ENCODE measurements at places on chromosomes 1 and 21.

DNA sequence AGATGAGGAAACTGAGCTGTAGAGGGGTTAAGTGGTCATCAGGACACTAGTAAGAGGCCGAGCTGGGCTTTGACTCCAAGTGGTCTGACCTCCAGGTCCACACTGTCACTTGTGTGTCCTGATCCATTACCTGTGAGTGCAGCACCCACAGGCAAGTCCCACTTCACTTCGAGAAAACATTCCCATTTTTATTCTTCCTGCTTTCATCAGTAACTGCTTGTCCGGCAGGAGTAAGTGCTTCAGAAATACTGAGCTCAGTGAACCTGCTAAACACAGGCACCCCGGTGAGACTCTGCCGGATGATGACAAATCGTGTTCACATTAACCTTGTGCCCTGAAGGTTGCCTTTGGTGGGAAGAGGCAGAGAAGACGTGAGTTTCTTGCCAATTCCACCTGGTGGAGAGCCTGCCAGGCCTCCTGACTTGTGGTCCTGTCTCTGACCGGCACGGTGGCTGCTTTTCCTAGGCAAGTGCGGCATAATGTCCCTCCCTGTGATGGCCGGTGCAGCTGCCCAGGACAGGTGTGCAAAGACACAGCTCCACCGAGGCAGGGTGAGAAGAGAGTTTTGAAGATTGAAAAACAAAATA, 29.4 kb downstream of the ZBTB18 start:
- no peak for DNase-seq

- DNase-seq, result no peak
These were observed 81.1 kb downstream of the TNFSF18 start for GRCh38 chr1:172969611-172970010.

DNA sequence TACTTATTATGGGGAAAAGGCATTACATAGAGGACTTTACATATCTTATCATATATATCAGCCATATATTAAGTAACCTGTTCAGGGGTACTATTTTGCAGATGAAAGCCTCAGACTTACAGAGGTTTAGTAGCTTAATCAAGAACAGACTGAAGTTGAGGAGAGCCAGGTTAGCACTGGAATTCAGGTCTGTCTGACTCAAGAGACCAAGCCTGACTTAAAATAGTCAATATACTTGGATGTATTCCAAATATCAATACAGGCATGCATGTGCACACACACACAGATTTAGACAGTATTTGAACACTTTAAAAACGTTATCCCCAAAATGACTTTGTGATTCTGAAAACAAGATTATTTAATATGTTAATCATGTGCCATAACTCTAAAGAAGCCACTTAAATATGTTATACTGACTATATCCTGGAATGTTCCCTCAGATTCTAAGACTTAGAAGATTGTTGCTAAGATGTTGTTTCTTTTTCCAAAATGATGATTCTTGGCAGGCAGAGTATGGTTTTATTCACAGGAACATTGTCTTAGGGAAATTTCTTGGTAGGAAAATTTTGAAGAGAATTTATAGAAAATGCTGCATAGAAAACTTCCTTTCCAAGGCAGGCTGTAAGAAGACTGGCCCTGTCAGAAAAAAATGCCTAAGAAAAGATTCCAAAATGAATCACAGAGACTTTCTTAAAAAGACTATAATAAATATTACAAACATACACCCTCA, 61.6 kb downstream of the ADAMTS1 start:
- DNase-seq, result no peak

GRCh38 chr1:44401256-44402228, 3.5 kb upstream of the RNF220 start:
- DNase-seq, result no peak

DNA sequence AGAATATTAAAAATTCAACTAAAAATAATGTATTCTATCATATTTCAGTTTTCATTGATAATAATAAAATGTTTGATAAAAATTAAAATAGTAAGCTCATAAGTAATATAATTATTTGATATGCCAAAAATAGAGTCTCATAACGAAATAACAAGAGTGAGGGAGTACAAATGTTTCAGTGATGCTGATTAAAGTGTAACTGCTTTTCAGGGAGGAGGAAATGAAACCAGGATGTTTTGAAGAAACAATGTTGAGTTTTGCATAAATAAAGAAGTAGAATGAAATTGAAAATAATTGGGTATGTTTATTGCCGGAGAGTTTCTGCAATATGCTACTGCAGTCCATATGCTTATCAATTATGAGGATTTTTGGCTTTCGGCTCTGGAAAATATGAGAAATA, 1159.8 kb upstream of the ADGRL2 start:
- DNase-seq, result no peak

- DNase-seq, result no peak
These were observed 146.0 kb upstream of the IVNS1ABP start for GRCh38 chr1:185463011-185463410.

DNA sequence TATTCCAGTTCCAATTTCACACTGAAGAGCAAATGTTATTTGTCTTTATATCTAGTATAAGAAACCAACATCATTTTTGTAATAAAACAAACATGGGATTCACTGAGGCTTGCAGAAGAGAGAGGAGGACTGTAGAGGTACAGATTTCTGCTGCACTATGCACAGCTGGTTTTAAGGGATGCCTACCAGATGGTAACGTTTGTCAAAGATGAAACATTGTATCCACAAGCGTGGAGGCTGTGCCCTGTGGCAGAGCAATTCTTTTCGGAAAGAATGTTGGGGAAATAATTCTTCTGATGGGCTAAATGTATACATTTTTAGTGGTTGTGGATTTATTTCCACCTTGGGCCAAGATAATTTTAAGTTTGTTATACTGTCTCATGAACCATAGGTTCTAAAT, 272.4 kb downstream of the DUSP10 start:
- DNase-seq, result peak; percentile 32

- DNase-seq, result no peak
These were observed 20.9 kb upstream of the HSPA13 start for GRCh38 chr21:14403681-14404318.

- no peak for DNase-seq
These were observed 38.3 kb downstream of the SDCCAG8 start for GRCh38 chr1:243293941-243294722.

DNA sequence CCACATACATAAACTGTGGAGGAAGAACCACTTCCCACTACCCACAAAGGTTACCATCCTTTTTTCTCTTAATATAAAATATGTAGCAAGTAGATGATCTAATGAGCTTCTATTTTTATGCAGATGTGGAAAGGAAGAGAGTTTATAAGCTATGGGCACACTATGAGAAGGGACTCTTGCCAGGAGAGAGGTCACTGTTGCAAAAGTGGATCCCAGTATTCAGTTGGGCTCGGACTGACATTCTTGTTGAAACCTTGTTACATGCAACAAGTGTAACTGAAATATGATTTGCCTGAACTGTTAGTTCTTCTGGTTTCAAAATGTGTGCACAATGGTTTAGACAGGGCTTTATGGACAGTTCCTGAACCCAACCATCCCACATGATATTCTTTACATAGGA, 397.4 kb upstream of the PKN2 start:
- no peak for DNase-seq

GRCh38 chr21:45578176-45578801, 36.0 kb upstream of the SLC19A1 start:
- DNase-seq, result no peak

Data from testis (tissue), 5 donors.